Hepatocyte (in vitro differentiated cells): ENCODE measurements at places on chromosomes 3 and 15.

DNA sequence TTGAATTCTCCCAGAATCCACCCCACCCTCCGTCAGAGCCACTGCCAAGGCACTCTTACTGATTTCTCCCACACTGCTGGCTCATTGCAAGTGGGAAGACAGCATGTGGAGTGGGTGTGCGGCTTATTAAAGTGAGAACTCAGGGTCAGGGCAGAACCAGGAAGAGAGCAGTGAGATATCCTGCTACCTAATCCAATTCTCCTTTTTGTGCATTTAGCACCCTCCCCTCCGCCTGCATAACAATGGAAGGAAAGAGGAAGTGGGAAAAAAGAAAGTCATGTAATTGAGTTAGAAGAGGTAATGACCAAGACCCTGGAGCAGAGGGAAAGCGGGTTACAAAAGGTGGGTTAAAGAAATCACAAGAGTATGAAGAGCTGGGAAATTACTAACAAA is 27.8 kb upstream of the PIK3CB start:
- DNase-seq: peak; percentile 37

DNA sequence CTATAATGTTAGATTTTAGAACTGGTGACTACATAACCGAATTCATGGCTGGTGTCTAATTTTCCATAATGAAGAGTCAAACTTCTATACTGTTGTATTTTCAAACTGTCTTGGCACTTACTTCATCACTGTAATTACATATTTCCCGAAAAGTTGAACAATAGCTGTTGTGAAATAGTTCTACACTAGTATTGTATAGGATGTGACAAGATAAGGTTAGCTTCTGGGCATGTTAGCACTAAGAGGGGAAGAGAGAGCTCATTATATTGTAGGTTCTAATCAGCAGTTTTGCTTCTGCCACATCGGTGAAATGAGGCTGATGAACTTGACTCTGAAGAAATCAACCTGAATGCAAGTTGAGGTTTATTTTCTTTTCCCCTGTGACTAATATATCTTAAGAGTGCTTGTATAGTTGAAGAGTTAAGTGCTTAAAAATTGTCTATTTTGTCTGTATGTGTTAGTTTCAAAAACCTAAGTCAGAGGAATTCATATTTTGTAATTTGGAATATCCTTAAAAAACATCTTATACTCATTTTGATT is 8.9 kb downstream of the GYG1 start:
- no peak for DNase-seq

DNA sequence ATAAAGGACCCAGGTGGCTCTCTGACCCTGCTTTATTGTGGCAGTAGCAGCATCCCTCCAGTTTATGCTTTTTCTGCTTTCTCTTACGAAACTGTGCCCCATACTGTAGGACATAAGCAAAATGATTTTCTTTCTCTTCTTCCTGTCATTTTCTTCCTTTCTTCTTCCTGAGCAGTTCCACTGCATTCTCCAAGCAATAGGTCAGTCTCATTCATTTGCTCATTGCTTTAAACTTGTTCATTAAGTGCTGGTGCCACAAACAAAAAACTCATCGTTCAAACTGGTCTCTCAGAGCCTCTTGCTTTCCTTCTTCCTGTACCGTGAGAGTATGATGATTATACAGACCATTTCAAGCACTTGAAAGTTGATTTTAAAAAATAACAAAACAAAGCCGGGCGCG is 66.8 kb downstream of the PDE8A start:
- DNase-seq: no peak

- DNase-seq: no peak
Measured at GRCh38 chr3:52679811-52680210, 5.9 kb downstream of the PBRM1 start.

DNA sequence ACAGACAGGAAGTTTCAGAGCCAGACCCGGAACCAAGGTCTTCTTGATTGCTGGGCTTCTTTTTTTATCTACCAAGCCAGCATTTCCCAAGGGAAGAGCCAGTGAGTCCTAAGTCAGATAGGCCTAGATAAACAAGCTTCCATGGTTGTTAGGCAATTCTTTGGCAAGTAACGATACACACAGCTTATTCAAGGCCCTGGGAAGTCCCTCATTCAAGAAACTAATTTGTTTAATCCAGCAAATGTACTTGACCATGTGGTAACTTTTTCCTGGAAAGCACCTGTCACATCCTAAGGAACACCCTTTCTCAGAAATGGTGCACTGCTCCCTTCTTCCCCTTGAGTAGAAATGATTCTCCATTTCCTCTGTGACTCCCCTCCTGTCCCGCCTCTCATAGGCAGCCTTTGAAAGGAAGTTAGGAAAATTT is 209.9 kb downstream of the ITPR1 start:
- DNase-seq: no peak
